Sciatic nerve (tissue), 2 donors: ENCODE measurements at places on chromosomes 4 and X. TPM values are rescaled to one million over a fixed set of nuclear protein-coding genes. Genes with fewer than 3 reads are reported as not detected.

- DNase-seq, result no peak
These were observed 187.3 kb downstream of the ANAPC10 start for GRCh38 chr4:144910723-144911122.

- DNase-seq, result peak; percentile 87
These were observed 34.0 kb upstream of the GRPEL1 start for GRCh38 chr4:7101692-7102515.

The ZNF185 gene
- total RNA-seq, result 26.9 TPM

DNA sequence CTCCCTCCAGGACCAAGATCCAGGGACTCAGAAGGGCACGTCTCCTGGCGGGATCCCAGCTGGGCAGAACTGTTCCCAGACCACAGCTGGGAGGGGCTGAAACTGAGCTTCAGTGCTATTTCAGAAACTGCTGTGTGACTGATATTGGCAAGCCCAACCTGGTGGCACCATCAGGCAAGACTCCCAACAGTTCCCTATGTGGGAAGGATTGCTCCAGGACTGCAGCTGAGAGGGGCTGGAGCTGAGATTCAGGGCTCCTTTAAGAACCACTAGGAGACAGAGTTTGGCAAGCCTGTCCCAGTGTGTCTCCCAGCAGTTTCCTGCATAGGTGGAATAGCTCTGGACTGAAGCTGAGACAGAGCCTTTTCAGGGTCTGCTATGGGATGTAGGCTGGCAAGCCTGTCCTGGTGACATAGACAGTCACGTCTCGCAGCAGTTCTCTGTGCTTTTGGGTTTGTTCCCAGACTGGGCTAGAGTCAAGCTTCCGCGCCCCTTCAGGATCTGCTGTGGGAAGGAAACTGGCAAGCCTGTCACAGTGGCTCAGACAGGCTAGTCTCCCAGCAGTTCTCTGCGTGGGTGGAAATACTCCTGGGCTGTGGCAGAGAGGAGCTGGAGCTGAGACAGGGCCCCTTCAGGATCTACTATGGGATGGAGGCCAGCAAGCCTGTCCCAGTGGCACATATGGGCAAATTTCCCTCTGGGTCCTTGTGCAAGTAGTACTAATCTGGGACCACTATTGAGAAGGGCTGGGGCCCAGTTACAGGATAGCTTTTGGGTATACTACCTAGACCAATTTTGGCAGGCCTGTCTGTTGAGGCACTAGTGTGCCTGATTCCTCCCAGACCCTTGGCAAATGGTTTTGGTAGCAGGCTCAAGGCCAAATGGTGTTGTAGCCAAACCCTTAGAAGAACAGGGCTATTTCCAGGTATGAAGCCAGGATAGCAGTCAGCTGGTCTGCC, 20.2 kb upstream of the MED14 start:
- DNase-seq, result no peak

DNA sequence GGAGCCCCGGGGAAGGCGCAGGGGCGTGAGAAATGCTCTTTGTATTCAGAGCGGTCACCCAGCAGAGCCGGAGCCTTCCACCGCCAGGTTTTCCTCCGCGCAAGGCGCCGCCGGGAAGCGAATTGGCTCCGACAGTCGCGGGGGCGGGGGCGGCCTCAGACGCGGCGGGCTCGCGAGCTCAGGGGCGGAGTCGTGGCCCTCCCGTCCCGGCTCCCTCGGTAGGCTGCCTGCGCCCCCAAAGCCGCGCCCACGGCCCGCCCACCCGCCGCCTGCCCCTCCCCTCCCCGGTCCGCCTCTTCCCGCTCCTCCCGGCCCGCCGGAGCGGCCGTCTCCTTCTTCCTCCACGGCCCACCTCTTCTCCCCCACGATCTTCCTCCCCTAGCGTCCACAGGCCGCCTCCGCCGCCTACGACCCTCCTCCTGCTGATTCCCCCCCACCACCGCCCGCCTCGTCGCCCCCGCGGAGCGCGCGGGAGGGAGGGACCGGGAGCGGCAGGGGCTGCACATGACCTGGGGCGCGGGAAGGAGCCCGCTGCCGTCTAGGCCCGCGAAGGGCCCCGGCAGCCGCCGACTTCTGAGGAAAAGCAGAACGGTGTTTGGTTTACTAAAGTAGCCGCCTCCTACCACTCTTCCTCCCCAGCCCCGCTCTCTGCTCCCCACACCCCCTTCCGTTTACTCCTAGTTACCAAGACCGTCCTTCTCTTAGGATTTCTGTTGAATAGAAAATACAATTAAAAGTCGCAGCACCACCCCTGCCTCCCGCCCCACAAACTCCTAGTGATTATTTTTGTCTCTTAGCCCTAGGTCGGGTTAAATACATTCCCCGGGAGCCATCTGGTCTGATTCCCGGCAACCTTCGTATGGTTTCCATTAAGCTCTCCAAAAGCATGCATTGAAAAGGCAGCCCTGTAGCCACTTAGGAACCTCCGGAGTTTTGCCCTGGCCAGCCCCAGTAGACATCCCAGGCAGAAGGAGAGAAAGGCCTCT, 53.2 kb downstream of the C4orf51 start:
- DNase-seq, result peak; percentile 96

The STEEP1 gene
- 21.3 TPM for total RNA-seq

The XAGE2 gene
- 1.7 TPM for total RNA-seq
